Dorsolateral prefrontal cortex (tissue), 122 donors: ENCODE measurements at places on chromosomes 1 and 21.
A peak's percentile ranks its signal among the peaks of the same experiment; 100 is the strongest.

- no peak for DNase-seq
Observed at GRCh38 chr21:44424608-44425306, 30.6 kb upstream of the LRRC3 start.

- DNase-seq = no peak
Observed at GRCh38 chr1:34885405-34886247, 26.1 kb upstream of the SMIM12 start.

DNA sequence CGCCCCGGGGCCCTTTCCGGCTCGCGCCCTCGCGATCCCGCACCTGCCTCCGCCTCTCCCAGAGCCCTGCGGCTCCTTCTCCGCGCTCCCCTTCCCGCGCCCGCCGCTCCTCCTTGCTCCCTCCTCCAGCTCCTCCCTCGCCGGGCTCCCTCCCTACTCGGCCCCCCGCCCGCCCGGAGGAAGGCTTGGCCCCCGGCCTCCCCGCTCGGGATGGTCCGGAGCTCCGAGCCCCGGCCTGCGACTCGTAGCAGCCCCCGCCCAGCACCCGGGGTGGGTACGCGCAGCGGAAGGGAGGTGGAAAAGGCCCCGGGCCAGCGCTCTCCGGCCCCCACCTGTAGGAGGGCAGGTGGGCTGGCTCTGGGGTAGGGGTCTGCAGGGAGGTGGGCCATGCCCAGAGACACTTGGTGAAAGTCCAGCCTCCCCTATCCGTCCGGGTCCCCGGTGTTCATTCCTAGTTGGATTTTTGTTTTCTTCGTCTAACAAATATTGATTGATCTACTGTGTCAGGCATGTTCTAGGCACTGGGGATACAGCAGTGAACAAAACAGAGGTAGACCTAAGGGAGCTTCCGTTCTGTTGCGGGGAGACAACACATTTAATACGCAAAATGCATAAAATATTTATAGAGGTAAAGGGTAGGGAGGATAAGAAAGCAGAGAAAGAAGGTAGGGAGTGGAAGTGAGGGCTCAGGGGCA, at the start of gene HTR1D:
HTR1D (minus strand) TSS at position 82 of the 695 bp plus-strand sequence. CDS start 23,283 bp downstream, outside the sequence.
- no peak for DNase-seq

GRCh38 chr1:36124404-36125128, 456 bp downstream of the COL8A2 start:
- no peak for DNase-seq

DNA sequence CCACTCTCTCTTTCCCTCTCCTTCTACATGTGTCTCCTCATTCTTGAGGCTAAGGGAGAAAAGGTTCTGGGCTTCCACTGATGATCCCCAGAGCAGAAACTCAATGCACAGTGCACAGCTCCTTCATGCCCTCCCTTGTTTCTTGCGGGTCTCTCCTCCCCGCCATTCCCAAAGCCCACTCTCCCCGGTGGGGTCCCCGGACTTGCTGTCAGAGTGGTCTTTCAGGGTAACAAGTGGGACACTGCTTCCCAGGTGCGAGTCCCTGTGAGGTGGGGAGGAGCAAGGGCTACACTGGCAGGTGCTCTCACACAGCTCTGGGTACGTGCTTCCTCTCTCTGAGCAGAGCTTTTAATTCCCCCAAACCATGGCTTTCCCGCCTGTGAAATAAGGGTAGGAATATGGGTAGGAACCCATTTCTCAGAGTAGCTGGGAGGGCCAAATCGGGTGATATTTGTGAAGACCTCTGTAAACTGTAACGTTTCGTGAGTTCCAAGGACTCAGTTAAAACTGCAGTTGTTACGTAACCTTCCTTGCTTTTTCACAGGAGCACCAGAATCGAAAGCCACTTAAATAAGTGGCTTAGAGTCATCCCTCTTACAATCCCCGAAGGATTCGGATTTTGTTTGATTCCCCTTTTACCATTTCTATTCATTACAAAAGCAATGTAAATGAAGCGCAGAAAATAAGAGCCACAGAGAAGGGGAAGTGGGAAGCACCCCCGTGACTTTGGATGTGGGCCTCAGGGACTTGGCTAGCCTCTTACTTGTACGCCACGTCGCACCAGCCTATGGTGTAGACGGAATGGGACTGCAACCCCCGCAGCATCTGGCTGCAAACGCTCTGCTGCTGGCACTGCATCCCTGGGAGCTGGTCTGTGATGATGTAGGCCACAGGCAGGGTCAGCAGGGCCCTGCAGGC, 6.2 kb downstream of the PGLYRP3 start:
- DNase-seq = no peak

DNA sequence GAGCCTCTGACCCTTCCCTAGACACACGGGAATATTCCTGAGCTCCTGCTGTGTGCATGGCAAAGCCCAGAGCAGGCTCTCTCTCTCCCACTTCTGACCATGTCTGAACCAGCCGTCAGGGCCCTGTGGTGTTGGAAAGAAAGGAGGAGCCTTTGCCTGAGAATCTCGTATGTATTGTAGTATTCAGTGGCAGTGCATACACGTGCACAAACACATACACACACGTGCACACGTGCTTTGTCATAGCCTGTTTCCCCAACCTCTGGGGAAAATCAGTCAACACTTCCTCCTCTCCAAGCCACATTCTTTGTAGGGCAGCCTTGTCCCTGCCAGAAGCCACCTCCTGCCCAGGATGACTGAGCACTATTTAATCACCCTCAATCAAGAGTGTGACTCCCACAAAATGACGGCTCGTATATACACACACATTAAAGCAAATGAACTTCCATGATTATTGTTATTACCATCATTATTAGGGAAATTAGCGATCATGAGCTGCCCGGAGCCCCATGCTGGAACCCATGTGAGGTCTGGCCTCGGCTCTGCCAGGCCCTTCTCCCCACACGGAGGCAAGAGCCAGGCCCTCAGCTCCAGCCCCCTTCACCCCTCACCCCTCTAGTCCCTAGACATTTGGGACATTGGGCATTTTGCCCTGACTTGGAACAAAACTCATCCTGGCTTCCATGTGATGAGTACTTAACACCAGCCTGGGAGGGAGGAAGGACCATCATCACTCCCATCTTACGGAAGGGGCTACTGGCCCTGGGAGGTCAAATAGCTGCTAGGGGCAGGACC, 331.9 kb downstream of the NPHP4 start:
- peak; percentile 10 for DNase-seq

DNA sequence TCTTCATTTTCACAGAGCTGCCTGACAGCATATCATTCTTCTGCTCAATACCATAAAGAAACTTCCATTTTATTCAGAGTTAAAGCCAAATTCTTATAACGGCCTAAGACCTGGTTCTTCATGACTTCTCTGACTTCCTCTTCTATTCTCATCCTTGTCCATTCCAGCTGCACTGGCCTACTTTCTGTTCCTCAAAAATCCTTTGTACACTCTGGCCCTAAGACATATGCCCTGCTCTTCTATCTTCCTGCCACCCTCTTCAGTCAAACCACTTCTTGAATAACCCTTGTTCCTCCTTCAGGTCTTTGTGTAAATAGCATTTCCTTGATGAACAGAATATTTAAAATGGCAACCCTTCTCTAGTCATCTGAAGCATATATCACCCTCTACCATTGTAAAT, 1338.7 kb upstream of the ADGRL2 start:
- no peak for DNase-seq

DNA sequence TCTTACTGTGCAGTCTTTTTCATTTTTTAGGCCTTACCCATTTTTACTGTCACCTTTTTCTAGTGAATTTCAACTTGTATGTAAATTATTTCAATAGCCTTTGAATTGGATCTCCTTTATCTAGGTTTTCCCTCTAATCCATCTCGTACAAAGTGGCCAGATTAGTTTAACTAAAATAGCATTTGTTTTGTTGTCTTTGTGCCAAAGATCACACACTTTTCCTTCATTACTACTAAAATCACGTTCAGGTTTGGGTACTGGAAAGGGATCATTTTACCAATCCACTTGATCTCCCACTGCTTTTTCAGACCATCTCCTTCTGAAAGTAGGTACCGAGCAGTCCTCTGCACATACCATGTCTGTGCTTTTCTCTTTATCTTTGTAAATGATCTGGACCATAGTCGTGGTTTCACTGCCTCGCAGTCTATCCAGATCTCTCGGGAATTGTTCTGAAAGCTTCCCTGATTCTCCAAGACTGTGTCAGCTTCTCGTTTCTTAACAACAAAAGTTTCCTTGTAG, 20.1 kb downstream of the KDM1A start:
- no peak for DNase-seq

GRCh38 chr1:64196074-64196870, 7.2 kb upstream of the UBE2U start:
- no peak for DNase-seq

GRCh38 chr1:155932081-155932480, 2.1 kb downstream of the KHDC4 start:
- no peak for DNase-seq

GRCh38 chr1:207619871-207620542, 24.9 kb upstream of the CR1L start:
- DNase-seq = no peak

DNA sequence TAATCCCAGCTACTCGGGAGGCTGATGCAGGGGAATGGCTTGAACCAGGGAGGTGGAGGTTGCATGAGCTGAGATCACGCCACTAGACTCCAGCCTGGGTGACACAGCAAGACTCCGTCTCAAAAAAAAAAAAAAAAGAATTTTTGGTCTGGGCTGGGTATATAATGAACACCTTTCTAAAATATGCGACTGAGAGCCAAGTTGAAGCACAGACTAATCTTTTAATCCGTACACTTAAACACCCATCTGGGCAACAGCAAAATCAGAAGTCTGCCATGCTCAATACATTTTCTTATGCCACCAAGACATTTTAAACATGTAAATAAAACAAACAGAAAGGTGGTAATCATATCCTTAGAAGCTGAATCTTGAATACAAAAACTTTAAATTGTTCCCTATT, 31.6 kb upstream of the ABCB10 start:
- DNase-seq = no peak

DNA sequence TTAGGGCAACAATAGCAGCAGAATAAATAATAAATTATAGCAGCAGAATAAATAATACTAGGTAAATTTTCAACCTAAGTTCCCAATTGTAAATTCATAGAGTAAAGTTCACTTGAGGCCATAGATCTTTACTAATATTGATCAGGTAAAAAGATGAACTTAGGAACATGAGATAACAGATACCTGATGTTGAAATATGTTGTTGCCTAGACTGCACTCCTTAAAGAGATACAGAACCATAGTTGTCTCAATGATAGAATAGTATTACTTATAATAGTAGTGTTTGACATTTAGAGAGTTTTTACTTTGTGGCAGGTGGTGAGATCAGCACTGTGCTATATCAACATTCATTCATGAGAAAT, 378 bp upstream of the F13B start:
- DNase-seq = no peak

DNA sequence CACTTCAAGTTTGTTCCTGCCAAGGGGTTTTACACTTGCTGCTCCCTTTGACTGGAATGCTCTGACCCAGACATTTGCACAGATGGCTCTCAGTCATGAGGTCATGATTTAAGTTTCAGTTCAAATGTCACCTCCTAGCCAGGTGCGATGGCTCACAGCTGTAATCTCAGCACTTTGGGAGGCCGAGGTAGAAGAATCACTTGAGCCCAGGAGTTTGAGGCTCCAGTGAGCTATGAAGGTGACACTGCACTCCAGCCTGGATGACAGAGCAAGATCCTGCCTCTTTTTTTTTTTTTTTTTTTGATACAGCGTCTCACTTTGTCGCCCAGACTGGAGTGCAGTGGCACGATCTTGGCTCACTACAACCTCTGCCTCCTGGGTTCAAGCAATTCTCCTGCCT, 4.5 kb upstream of the ZMYM4 start:
- DNase-seq = no peak

DNA sequence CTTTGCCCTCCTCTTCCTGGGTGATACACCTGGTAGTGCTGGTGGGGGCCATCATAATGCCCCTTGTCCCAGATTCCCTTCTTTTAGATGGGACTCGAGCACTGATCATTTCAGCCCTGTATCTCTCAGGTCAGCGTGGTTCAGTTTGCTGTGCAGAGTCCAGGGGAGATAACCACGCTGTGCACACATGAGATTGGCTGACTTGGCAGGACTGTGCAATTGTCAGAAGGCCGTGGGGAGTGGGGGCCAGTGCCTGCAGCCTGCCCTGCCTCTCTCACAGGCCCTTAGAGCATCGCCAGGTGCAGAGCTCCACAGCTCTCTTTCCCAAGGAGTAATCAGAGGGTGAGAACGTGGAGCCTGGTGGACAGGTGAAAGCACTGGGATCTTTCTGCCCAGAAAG, 15.2 kb downstream of the EPHX1 start:
- DNase-seq = no peak

- DNase-seq = no peak
Observed at GRCh38 chr1:58572690-58573089, 4.4 kb downstream of the TACSTD2 start.

DNA sequence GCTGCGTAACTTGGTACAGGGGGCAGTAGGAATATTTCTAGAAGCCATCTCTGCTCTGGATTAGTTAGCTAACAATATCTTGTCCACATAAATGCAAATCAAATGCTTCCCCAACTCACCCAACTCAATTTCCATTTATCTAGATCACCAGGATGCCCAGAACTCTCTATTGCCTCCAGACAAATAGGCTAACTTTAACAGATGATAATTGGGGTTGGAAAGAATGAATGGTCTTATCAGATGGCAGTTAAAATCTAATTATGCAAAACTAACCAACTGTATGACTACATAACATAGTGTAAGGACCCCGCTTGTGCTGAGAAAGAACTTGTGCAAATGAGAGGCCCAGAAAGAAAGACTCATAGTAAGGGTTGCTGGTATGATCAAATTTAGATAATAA, 1024.8 kb downstream of the PLA2G4A start:
- DNase-seq = no peak

DNA sequence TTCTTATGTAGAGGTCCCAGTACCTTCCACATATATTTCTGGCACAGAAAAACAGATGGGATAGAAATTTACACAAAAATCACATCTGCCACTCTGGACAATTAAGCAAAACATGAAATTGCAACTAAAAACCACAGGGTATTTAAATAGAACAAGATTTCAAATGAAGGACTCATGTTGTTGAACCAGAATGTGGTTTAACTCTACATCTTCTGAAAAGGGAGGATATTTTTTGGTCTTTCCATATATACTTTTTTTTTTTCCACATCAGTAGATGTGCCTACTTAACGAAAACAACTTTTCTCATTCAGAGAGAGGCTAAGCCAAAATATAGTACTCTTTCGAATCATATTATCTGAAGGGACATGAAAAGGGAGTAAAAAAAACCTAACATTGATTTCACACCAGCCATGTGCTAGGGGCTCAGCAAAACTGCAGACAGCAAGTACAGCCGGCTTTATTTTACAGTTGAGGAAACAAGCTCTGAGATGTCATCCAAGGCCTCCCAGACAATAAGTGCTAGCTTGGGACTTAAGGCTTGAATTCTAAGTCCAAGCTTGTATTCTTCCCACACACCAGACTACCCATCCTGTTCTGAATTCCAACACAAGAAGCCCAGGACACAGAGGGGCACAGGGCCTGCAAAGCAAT, 208.9 kb downstream of the PBX1 start:
- no peak for DNase-seq

GRCh38 chr21:40139636-40140035, 272.4 kb downstream of the PCP4 start:
- DNase-seq = no peak

- no peak for DNase-seq
Observed at GRCh38 chr1:109474697-109475096, 8.4 kb downstream of the SYPL2 start.

- DNase-seq = no peak
Observed at GRCh38 chr1:228190182-228190581, 17.7 kb upstream of the OBSCN start.

GRCh38 chr1:111127923-111128643, 11.8 kb downstream of the DRAM2 start:
- no peak for DNase-seq

GRCh38 chr1:169109561-169110134, 3.2 kb downstream of the ATP1B1 start:
- no peak for DNase-seq
